ELR (cell line): ENCODE measurements at places on chromosomes 3 and 15.
A peak's percentile ranks its signal among the peaks of the same experiment; 100 is the strongest.

DNA sequence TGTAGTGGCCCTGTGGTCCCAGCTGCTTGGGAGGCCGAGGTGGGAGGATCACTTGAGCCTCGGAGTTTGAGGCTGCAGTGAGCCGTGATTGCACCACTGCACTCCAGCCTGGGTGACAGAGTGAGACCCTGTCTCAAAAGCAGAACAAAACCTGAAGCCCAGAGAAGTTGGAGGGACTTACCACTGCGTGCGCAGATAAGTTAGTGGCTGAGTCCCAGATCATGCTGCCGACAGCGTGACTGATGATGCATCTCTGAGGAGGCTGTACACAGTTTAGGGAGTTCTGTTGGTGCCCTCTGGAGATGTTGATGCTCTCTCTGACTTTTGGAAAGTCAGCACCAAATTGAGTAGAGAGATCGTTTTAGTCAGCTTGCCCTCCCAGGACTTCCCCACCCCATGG lies 15.8 kb upstream of the ABTB1 start:
- DNase-seq: no peak

DNA sequence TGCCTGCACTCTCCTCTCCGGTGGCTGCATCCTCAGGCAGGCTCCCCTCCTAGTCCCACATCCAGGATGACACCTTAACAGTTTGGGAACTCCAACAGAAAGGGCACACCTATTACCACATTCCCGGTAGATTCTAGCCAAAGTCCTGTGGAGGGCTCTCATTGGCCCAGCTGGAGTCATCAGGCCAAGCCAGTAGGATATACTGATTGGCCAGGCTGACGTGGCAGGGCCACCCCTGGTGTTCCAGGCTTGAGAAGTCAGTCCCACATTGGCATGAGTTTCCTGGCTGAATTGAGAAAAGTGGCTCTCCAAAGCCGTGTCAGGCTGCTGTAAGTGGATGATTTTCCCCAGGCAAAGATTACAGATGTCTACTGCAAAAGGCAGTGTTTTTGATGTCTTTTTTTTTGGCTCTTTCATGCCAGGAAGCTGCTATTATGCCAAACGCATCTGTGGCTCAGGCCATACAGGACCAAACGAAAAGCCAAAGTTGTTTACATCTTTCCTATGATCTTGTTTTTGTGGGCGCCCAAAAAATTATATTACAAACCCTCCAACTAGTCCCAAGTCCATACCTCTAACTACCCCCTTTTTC lies 6.6 kb upstream of the BLM start:
- DNase-seq: peak; percentile 10

GRCh38 chr3:74434406-74434805 lies 180.1 kb downstream of the CNTN3 start:
- DNase-seq: no peak

- no peak for DNase-seq
These were observed 241.6 kb upstream of the KBTBD8 start for GRCh38 chr3:66756468-66757036.

GRCh38 chr3:129988429-129988828 lies 13.9 kb downstream of the TRH start:
- DNase-seq: no peak

DNA sequence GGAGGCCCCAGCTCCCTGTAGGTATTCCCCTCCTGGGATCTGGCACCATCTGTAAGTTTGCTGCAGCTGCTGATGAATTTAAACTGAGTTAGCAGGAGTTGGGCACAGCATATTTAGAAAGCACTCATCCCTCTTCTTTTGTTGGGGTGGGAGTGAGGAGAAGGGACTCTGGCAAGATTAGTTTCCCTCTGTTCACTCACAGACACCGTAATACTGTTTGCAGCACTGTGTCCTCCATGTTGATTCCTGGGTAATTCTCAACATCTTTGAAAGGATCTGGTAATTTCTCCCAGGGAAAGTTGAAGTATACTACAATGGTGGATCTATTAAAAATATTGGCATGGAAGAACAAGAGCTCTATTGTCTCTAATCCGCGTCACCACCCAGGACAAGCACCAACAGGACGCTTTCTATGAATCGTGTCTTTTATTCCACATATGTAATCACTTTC lies 173.3 kb downstream of the RBMS3 start:
- no peak for DNase-seq

DNA sequence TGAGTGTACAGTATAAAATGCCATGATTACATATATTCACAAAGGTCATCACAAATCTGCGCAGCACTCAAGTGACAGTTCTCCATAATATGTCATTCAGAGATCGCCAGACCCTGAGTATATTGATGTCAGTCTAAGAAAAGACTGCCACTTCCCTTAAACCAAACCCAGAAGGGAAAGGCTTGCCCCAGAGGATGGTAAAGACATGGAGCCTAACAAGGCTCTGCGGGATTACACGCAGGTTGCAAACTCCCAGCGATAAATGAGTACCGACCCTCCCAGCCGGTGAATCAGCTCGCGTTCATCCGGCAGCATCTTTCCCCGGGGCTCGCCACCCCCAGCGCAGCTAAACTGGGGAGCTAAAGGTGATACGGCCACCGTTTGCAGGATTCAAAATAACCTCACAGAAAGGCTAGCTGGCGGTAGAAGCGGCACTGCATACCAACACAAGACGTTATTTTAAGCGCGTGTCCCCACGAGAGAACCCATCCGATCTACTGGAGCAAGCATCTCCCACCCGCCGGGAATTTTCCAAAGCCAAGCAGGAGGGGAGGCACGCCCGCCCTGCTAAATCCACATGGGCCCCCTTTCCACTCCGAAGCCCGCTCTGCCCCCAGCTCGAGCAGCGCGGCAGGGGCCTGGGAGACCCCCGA lies 643 bp downstream of the MYO5A start:
- peak; percentile 68 for DNase-seq

DNA sequence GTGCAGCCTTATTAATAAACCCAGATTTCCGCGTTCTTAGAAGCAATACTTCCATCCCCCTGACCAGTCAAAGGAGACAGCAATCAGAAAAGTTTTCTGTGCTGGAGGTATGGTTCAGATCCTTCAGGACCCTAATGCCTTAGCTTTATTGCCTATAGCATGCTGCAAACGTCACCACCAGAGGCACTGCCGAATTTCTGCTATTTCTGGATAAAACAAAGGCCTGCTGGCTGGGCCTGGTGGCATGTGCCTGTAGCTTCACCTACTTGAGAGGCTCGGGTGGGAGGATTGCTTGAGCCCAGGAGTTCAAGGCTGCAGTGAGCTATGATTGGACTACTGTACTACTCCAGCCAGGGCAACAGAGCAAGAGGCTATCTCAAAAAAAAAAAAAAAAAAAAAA lies 407.2 kb downstream of the FOXP1 start:
- no peak for DNase-seq

DNA sequence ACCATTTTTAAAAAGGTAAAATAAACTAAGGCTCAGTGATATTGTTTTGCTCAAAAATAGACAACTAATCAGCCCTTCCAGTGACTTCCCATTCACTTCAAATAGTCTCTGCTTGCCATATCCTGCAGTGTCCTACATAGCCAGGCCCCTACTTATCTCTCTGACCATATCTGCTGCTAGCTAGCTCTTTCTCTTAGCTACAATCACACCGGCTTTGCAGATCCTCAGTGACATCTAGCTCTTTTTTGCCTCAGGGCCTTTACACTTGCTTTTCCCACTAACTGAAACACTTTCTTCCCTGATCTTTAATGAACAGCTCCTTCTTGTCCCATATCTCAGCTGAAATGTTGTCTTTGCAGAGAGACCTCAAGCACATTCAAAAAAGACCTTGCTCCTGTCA lies 161.3 kb downstream of the IL5RA start:
- no peak for DNase-seq

GRCh38 chr3:35335703-35336102 lies 303.6 kb upstream of the ARPP21 start:
- DNase-seq: no peak

- no peak for DNase-seq
These were observed 407.2 kb upstream of the ARHGEF26 start for GRCh38 chr3:153714016-153714415.

- DNase-seq: no peak
These were observed 100.5 kb downstream of the ABHD5 start for GRCh38 chr3:43791246-43791645.

- peak; percentile 98 for DNase-seq
These were observed 31.9 kb upstream of the UACA start for GRCh38 chr15:70795311-70795665.

- DNase-seq: peak; percentile 74
These were observed 36.4 kb downstream of the CCDC80 start for GRCh38 chr3:112604536-112604935.

GRCh38 chr15:69557707-69558409 lies 105.2 kb downstream of the RPLP1 start:
- DNase-seq: no peak

GRCh38 chr3:125440970-125441369 lies 65.8 kb upstream of the ZNF148 start:
- no peak for DNase-seq

- DNase-seq: no peak
These were observed 218.6 kb downstream of the PTPRG start for GRCh38 chr3:61780016-61780415.

GRCh38 chr15:28165791-28166190 lies 66.7 kb upstream of the OCA2 start:
- DNase-seq: no peak

DNA sequence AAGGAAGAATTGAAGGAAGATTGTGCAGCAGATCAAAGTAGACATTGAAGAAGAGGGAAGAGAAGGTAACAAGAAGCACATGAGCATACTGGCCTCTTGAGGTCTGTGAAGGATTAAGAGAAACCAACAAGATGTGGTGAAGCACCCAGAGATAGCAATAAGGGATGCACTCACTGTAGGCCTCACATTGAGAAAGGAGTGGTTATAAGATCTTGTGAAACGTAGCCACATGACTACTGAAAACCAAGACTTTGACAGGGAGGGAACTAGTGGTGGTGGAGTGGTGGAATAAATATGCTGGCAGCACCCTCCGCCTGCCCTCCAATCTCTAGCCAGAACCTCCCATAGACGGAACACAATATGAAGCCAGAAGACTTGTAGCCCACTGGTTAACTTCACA lies 651.2 kb downstream of the DIPK2A start:
- no peak for DNase-seq

DNA sequence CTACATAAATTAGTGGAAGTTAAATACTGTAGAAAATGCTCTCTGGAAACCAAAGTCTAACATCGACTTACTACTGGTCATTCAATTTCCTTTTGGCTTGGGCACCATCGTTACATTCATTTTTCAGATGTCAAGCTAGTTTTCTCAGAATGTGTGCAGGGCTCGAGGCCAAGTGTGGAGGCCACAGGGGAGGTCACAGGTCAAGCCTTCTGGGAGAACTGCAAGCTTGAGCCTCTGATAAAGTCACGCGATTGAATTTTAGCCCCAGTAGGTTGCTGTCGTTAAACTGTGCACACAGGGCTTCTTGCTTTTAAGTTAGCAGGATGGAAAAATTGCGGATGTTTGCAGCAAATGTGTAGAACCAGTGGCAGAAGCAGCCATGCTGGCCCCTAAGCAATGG lies 182.2 kb downstream of the APBA2 start:
- no peak for DNase-seq

- peak; percentile 4 for DNase-seq
These were observed 338.3 kb upstream of the ZNF385D start for GRCh38 chr3:22089284-22089683.

DNA sequence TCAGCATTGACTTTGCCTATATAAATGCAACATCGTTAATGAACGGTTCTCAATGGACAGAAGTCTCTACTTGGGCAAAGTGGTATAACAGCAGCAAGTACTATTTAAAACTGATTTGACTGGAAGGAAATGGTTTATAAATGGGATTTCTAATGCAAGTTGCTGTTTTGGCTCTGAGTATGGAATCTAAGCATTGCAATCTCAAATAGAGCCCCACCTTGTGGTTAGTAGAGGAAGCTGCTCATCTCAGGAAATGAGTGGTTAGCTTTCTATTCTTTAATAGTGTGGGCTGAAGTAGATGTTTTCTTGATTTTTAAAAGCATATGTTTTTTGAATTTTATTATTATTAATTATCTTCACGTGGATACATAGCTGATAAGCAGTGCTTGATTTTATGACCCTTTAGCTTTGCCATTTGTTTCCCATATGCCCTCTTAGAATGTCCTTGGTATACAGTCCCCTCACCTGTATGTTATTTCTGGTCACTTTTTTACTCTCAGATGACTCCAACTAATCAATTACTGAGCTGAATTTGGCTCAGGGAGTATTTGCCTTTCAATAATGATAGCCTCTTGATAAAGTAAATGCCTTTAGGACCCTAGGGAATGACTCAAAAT lies 67.1 kb downstream of the OXSM start:
- DNase-seq: peak; percentile 68

DNA sequence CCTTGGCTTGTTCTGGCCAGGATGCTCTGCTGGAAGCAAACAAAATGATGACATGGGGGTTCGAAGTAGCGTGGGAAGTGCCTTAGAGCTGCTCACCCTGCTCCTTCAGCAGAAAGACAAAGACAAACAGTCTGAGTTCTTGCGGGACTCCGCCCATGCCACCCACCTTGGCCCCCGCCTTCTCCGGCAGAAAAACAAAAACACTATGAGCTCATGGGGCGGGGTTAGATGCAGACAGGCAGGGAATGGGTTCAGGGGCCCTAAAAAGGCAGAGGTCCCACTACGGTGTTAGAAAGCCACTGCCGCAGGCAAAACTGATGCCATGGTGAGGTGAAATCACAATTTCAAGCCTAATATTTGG lies 9.7 kb upstream of the NCKIPSD start:
- peak; percentile 58 for DNase-seq

DNA sequence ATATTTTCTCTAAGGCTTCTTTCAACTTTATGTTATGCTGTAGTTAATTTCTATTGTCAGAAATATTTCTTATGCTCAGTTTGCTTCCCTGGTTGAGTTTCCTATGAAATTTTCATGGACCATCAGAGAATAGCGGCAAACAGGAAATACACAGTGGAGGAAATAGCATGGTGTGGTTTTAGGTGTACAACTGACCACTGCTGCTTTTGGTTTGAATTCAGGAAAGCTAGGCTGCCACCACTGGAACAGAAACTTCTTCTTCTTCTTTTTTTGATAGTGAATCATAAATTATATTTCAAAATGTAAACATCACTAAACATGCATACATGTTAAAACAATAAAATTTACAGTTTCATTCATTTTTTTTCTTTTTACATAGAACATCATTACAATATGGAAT lies 316.6 kb upstream of the TGFBR2 start:
- no peak for DNase-seq

DNA sequence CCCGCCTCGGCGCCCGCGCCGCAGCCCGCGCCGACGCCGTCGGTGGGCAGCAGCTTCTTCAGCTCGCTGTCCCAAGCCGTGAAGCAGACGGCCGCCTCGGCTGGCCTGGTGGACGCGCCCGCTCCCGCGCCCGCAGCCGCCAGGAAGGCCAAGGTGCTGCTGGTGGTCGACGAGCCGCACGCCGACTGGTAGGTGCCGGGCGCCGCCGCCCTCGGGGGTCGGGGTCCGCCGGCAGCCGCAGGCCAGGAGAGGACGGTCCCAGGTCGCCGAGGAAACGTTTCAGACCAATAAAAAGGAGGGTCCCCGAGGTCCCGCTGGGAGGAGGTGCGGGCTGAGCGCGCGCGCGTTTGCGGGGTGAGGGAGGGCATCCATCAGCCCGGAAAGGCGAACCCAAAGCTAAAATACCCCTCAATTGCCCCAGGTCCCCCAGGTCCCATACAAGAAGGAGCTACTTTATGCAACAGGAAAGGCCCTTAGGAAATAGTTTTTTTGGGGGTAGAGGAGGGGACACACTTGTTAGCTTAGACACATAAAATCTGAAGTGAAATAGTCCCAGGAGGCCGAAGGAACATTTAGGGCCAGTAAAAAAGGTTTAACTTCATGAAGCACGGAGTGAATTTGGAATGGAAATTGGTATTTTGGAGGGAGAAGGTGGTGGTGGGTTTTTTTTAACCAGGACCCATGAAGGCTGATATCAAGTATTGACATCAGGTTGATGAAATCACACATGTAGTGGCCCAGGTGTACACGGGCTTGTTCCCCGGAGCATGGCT lies 739 bp downstream of the SYN2 start:
- no peak for DNase-seq
